CD4-positive, alpha-beta T cell treated with Interleukin-15 for 4 hours (primary cell): ENCODE measurements at places on chromosomes 1 and 21.
A peak's percentile ranks its signal among the peaks of the same experiment; 100 is the strongest.

DNA sequence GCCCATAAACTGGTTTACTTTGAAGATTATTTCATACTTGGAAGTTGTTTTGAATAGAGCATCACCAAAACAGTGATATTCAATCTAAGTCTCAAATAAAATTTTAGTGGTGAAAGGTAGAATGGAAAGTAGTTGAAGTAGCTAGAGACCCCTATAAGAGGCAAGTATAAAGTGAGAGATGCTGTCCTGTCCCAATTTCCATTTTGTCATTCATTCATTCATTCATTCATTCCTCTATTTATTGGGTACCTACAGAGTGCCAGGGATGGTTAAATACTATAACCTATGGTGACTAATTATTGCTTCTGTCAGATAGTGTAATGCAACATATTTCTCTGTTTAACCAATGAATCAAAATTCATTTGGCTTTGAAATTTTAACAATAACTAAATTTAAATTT lies 32.7 kb downstream of the RRAGC start:
- no peak for DNase-seq

DNA sequence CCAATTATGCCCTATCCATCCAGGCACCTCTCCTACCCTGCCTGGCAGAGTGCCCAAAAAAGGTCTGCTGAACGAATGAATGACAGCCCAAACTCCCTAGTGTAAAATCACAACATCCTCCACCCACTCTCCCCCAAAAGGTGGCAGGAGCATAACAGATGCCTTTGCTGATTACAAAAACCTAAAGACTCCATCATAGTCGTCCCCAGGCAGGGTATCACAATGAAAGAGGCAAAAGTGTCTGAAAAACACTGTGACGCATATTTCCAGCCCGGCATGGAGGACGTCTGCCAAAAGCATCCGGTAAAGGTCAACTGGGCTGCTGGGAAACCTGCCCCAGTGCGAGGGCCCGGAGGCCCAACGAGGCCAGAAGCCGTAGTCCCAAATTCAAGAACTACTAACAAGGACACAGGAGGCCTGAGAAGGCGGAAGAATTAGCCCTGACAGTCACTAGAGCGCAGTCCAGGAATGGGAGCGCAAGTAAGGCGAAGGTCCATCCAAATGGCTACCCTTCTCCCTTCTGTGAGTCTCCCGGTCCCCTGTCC lies 576 bp downstream of the SMIM12 start:
- peak; percentile 36 for DNase-seq

DNA sequence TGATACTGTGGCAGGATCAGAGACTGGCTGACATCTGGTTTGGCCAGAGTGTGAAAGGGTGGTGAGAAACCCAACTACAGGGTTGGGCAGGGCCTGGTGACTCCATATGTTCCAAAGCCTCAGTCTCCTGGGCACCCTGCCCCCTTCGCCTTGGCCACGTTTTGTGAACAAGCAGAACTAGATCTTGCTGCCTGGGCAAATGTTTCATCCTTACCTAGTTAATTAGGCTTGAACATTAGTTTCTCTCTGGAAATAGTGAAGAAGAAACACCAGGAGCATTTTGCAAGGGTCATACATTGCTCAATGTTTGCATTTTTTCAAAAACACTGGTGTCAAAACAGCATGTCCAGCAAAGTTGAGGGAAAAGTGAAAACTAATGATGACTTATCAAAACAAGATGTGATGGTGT lies 60.5 kb downstream of the MAP3K7CL start:
- no peak for DNase-seq

GRCh38 chr1:203202431-203203245 lies 16.1 kb upstream of the CHI3L1 start:
- DNase-seq: no peak

- DNase-seq: no peak
Observed at GRCh38 chr1:61089338-61089737, 7.0 kb downstream of the NFIA start.

DNA sequence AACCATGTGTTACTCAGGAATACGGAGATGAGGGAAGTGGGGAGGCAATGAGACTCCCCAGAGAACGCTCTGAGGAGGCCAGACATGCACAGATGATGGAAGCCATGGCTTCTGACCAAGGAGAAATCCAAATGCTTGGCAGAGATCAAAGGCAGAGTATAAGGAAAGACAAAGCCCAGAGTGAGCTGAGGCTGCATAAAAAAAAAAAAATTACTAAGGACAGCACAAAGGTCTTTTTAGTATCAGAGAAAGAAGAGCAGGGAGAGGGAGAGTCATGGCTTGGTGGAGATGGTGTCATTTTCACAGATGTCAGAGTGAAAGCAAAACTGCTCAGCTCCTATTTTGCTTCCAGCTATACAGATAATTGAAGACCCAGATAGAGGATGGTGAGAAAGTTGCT lies 8.1 kb upstream of the NCF2 start:
- DNase-seq: no peak

- DNase-seq: no peak
Observed at GRCh38 chr21:32306021-32306780, 7.5 kb downstream of the MRAP start.

DNA sequence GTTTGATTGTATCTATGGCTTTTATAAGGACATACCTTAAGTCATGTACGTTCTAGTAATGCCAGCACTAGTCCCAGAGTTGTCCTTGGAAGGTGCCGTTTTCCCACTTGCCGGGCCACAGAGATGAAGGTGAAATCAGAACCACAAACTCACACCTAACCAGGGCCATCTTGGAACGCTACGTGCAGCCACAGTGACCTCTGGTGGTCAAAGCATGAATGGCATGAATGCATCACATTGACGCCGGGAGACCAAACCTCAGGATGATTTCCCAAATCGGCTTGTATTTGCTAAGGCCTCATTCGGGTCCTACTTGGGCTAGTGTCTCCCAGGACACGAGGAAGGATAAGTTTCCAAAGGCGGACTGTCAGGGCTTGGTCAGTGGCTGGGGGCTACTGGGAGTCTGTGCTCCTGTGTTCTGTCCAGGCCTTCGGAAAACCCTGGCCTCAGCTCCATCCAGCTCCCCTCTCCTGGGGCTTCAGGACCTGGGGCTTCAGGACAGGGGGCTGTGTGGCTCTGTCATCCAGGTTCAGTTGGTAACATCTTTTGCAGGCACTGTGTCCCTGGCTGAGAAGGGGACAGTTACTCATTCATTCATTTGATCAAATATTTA lies 260.5 kb downstream of the PRDM2 start:
- peak; percentile 56 for DNase-seq

- no peak for DNase-seq
Observed at GRCh38 chr21:44971672-44971995, 31.8 kb downstream of the SLX9 start.

- DNase-seq: no peak
Observed at GRCh38 chr1:199976496-199977144, 50.9 kb upstream of the NR5A2 start.

GRCh38 chr21:28099001-28099705 lies 893.5 kb downstream of the LTN1 start:
- DNase-seq: no peak

DNA sequence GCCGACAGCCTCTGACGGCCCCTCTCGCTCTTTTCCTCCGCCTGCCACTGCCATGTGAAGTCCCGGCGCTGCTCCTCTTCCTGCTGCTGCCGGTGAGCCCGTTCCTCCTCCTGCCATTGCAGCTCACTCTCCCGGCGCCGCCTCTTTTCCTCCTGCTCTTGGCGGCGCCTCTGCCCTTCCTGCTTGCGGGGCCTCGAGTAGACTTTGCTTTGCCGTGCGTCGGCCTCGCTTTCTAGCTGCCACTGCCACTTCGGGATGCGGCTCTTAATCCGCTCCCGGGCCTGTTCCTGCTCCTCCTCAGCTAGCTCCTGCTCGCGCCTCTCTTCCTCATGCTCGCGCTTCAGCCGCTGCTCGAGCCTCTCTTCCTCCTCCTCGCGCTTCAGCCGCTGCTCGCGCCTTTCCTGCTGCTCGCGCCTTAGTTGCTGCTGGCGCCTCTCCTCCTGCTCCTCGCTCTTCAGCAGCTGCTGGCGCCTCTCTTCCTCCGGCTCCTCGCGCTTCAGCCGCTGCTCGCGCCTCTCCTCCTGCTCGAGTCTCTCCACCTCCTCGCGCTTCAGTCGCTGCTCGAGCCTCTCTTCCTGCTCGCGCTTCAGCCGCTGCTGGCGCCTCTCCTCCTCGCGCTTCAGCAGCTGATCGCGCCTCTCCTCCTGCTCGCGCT lies 4.3 kb downstream of the TCHH start:
- no peak for DNase-seq

- no peak for DNase-seq
Observed at GRCh38 chr1:25800703-25801377, 847 bp downstream of the SELENON start.
